Muscle of arm (tissue), 14 donors: ENCODE measurements at places on chromosomes 6 and 20.

DNA sequence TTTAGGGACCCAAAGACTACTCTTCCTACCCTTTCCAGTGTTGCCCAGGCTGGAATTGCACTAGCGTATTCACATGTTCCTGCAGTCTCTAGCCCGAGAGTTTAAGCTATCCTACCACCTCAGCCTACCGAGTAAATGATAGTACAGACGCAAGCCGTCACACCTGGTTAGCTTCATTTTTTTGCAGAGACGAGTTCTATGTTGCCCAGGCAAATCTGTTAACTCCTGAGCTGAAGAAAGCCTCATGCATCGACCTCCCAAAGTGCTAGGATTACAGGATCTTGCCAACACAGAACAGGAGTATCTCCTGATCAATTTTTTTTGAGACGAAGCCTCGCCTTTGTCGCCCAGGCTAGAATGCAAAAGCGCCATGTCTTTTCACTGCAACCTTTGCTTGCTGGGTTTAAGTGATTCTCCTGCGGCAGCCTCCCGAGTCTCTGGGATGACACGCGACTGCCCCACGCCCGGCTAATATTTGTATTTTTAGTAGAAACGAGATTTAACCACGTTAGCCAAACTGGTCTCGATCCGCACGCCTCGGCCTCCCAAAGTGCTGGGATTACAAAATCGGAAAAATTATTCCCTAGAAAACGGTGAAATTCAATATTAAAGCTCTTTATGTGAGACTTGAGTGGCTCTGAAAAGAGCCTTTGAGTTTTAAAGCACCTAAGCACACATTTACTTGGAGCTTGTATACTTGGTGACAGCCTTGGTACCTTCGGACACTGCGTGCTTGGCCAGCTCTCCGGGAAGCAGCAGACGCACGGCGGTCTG, 128.5 kb downstream of the HFE start:
- DNase-seq, result peak; percentile 79

- no peak for DNase-seq
Measured at GRCh38 chr6:121347484-121347883, 13.2 kb upstream of the TBC1D32 start.

GRCh38 chr6:125546841-125547251, 202.6 kb upstream of the HEY2 start:
- no peak for DNase-seq

DNA sequence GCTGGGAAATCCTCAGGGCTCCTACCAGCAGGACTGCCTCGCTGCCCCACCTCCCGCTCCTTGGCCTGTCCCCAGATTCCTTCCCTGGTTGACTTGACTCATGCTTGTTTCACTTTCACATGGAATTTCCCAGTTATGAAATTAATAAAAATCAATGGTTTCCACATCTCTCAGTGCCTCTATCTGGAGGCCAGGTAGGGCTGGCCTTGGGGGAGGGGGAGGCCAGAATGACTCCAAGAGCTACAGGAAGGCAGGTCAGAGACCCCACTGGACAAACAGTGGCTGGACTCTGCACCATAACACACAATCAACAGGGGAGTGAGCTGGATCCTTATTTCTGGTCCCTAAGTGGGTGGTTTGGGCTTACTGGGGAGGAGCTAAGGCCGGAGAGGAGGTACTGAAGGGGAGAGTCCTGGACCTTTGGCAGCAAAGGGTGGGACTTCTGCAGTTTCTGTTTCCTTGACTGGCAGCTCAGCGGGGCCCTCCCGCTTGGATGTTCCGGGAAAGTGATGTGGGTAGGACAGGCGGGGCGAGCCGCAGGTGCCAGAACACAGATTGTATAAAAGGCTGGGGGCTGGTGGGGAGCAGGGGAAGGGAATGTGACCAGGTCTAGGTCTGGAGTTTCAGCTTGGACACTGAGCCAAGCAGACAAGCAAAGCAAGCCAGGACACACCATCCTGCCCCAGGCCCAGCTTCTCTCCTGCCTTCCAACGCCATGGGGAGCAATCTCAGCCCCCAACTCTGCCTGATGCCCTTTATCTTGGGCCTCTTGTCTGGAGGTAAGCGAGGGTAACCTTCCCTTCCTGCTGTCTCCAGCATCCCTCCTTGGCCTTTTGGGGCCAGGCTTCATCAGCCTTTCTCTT, at the start of gene CFB:
Gene CFB (plus strand): TSS at position 589 of the 863 bp plus-strand sequence. CDS start 127 bp downstream, at position 716.
- peak; percentile 46 for DNase-seq

DNA sequence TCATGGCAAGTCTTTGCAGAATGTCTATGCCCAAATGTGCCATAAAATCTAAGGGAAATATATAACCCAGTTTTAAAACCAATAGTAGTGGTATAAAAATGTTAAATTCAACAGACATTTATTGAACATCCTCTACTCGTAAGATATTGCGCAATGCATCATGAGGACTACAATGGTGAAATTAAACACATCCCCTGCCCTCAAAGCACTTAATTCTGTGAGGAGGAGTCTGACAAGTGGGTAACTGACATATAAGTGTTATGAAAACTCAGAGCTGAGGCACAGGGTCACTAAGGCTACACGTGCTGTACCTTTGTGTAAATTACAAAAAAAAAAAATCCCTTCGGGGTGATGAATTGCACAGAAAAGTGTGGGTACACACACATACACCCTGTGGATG, 6.2 kb downstream of the PKHD1 start:
- no peak for DNase-seq

DNA sequence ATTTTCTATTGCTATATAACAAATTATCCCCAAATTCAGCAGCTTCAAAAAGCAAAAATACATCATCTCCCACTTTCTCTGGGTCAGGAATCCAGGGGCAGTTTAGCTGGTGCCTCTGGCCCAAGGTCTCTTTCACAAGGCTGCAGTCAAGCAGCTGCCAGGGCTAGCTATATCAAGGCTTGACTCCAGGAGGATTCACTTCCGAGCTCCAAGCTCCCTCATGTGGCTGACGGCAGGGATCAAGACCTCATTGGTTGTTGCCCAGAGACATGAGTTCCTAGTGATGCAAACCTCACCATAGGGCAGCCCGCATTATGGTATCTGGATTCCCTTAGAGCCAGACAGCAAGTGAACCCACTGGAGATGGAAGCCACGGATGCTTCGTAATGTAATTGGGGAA, 1.3 kb upstream of the VNN1 start:
- no peak for DNase-seq

GRCh38 chr6:144394210-144394609, 109.1 kb downstream of the UTRN start:
- DNase-seq, result no peak

GRCh38 chr6:142946924-142947713, 2.1 kb upstream of the HIVEP2 start:
- DNase-seq, result peak; percentile 84

DNA sequence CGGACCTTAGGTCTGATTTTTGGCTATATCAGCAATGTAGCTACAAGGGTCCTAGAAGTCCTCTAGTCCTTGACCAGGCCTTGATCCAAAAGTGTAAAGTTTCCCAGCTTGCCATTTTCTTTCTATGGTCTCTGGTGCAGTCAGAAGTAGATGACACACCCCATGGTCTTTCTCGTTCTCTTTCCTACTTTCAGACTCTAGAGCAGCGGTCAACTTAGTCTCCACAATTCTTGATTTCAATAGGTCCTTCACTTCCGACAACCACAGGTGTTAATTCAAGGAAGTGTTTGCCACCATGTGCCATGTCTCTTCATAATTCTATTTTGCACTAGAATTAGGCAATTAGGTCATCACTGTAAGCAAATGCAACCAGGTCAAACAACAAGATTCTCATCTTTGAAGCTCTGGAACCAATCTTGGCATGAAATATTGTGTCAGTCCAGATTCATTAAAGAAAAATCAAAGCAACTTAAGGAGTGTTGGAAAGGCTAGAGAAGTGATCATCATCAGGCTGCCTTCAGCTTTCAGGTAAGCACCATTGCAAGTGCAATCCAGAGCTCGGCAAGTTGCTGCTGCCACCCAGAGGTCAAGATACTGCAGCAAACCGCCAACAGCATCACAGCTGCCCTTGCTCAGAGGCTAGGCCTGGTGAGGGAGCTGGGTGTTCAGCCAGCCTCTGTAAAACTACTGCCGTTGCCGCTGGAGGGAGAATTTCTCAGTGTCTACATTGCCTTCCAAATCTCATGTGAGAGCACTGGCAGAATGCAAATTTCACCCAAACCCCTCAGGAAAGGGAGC, 5.6 kb upstream of the SYNE1 start:
- DNase-seq, result peak; percentile 9

GRCh38 chr20:1801225-1801928, 93.8 kb upstream of the SIRPA start:
- DNase-seq, result no peak

DNA sequence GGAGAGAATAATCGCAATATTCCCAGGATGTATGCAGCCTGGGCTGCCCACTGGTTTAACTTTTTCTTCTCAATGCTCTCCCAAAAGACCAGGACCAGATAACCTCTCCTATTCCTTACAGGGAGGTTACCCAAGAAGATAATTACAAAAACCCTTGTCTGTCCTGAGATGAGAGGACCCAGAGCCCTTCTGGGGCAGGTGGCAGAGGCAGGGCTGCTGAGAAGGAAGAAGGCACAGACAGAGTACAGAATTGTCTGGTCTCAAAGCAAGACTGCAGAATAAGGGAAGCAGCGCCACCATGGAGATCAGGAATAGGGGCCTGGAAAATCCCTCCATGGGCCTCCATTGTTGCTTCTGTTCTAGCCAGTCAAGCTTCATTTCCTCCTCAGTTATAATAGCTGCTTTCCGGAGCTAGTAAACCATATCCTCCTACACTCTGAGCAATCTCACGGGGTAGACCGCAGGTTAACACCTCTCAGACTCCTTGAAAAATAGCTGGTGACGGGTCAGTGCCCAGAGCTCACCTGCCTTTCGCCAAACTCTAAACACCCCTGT, 463 bp upstream of the HLA-DMB start:
- no peak for DNase-seq

DNA sequence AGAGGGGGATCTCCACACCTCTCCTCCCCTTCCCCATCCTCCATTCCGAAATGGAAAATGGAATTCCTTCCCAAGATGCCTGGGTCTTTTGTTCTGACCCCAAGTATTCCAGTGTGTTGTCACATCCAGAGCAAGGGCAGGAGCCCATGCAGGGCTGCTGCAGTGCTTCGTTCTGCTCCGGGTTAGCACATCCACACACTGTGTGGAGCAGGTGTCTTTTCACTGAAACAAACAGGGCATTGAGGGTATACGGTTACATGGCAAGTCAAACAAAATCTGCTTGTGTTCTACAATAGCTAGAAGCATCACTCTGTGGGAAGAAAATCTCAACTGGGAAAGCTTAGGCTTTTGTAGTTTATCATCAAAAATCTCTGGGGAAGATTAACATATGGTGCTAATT, 56.9 kb downstream of the LYRM2 start:
- no peak for DNase-seq

DNA sequence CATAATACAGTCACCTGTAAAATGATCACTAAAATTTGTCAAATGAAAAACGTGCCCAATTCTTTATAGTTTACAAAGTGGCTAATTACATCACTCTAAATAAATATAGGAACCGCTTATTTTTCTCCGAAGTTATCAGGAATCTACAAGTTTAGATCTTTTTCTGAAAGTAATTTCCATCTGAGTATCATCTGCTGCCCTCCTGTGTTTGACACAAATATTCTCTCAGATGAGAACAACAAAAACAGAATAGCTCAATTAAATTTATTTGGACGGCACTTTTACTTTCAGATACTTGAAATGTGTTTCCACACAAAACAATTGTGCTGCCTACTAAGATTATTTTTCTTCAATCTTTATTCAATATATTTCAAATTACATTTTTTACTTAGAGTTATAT, 5.0 kb downstream of the SF3B5 start:
- DNase-seq, result no peak

- no peak for DNase-seq
Measured at GRCh38 chr6:38937839-38938613, 110.6 kb upstream of the GLP1R start.

DNA sequence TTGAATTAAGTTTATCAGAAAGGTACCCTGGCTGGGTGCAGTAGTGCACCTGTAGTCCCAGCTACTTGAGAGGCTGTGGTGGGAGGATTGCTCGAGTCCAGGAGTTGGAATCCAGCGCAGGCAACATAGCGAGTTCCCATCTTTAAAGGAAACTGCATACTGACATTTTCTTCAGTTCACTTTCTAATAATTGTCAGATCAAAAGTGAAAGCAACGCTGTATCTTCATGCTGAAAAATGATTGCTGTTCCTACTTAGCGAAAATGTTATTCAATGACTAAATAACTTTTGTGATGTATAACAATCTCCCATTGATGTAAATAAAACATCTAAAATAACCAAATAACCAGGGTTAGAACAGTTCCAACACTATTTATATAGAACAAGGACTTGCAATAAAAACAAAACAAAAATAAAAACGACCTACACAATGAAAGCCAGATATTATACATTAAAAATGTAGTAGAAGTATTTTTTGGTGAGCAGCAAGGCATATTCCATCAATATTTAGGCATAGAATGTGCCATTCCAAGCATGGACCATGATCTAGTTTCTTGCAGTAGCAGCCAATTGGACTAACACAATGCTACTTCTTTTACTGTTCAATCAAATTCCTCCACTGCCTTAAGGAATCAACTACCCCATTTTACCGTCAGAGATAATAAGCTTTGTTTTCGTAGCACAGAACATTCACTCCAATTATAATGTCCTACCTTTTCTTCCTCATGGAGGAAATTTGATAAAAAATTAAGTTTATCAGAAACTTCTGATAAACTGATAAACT, 1.5 kb downstream of the LATS1 start:
- DNase-seq, result no peak

DNA sequence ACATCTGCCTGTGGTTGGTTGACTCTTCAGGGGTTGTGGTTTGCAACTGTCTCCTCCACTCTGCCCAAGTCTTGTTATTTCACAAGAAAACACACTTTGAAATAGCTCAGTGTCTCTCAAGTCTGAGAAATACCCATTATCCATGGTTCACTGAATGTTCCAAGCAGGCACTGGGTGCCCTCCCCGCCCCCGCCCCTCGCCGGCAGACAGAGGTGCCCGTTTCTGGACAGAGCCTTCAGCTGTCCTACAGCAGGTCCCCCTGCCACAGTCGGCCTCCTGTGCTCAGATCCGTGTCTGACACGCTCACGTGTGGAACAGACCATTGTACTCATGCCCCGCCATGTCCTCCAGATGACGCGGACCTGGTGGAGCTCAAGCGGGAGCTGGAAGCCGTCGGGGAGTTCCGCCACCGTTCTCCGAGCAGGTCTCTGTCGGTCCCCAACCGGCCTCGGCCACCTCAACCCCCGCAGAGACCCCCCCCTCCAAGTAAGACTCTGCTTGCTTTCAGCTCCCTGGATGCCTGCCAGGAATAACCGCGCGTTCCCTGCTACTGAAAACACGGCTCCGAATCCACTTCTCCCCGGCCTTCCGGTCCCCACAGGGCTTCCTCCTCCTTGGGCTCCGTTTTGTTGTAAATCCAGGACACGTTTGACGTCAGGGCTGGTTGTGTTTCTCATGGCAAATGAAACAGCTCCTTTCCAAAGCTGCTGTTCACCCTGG, 81.4 kb downstream of the SERAC1 start:
- DNase-seq, result no peak

- DNase-seq, result no peak
Measured at GRCh38 chr6:73985891-73986290, 289.9 kb downstream of the CD109 start.

DNA sequence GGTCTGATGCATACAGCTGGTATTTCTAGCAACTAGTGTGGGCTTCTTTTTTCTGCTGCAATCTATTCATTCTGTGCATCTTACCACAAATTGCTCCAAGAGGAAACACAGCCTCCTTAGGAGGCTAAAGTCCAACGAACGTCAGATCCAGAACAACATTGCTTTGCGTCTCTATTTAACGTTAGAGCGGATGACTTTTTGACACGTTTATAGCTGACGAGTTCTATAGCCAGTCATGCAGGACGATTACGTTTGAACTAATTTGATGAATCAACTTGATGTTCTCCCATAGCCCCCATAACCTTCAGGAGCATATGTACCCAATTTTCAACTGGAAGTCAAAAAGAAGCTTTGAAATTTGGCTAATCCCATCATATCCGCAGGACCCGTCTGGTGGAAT, 59.9 kb downstream of the TSHZ2 start:
- no peak for DNase-seq
